Right lobe of liver (tissue), 6 donors: ENCODE measurements at places on chromosomes 2 and 18. TPM values are rescaled to one million over a fixed set of nuclear protein-coding genes. Genes with fewer than 3 reads are reported as not detected.
A peak's percentile ranks its signal among the peaks of the same experiment; 100 is the strongest.

DNA sequence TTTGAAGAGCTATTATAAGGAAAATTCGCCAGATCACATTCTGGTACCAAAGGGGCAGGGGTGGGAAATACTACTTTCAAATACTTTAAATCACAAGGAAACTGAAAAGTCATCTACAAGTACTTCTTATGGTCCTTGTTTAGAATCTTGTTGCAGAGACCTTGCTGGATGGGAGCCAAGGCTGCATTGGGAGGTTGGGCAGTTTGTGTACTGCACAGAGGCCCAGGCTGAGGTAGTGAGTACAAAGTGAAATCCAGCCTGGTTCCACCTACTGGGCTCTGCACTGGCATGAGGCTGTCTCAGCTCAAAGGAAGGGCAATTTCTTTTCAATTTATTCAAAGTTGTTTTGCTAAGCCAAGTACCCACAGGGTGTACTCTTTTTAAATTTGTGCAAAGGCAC is 140.3 kb upstream of the DLX2 start:
- DNase-seq, result no peak
- H3K27me3 ChIP-seq, result no peaks in the 10 kb centered on the region
- no peak overlapping the region for H3K27ac ChIP-seq
- no peaks in the 10 kb centered on the region for H3K4me1 ChIP-seq

GRCh38 chr2:44324971-44325426 is 36.3 kb downstream of the PREPL start:
- no peak overlapping the region for H3K27ac ChIP-seq
- H3K27me3 ChIP-seq, result no peaks in the 10 kb centered on the region
- DNase-seq, result no peak
- no peaks in the 10 kb centered on the region for H3K36me3 ChIP-seq
- no peak overlapping the region for H3K4me3 ChIP-seq

GRCh38 chr18:57110290-57110689 is 36.6 kb upstream of the BOD1L2 start:
- H3K4me1 ChIP-seq, result no peaks in the 10 kb centered on the region
- no peak overlapping the region for H3K4me3 ChIP-seq
- no peaks in the 10 kb centered on the region for H3K36me3 ChIP-seq
- no peaks in the 10 kb centered on the region for H3K27me3 ChIP-seq
- no peak for DNase-seq
- no peak overlapping the region for H3K27ac ChIP-seq

DNA sequence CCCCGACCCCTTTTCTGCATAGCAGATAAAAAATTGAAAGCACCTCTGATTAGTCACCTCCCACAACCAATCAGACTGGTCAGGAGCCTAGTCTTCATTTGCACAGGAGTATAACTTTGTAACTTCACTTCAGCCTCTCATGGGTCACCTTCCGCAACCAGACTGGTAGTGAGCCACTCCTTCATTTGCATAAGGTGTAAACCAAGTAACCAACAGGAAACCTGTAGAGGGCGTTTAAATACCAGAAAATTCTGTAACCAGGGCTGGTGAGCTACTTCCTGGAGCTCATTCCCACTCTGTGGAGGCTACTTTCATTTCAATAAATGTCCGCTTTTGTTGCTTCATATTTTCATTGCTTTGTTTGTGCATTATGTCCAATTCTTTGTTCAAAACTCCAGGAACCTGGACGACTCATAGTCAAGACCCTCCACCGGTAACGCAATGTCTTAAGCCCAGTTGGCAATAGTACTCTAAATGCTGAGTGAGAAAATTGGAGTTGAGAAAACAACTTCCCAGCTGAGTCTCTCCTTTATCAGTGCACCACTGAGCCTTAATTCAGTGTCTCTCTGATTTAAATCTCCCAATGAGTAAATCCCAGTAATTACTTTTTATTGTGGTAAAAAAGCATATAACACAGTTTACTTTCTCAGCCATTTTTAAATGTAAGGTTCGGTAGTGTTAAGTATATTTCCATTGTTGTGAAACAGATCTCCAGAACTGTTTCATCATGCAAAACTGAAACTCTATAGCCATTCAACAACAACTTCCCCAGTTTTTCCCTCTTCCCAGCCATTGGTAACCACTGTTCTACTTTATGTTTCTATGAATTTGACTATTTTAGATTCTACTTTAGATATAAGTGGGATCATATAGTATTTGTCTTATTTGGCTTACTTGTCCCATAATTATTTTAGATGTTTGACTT is 392.7 kb upstream of the SLC8A1 start:
- H3K27ac ChIP-seq, result no peak overlapping the region
- no peaks in the 10 kb centered on the region for H3K4me1 ChIP-seq
- no peaks in the 10 kb centered on the region for H3K36me3 ChIP-seq
- DNase-seq, result no peak
- H3K4me3 ChIP-seq, result no peak overlapping the region

DNA sequence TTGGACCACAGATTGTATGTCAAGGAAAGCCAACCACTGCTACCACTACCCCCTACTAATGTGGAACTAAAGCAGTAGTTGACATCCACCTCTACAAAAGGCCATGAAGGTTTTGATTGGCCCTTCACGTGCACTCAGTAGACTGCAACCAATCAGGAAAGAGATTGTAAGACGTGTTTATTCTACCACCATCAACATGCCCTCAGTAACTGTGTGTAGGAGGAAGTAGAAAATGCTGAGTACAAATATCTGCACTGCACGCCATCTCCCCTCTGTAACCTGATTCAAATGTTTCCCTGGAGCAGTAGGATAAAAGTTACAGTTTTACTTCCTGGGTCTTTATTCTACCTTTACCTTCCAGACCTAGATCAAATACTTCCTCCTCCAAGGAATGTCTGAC is 2.9 kb upstream of the CASP10 start:
- H3K4me3 ChIP-seq, result no peak overlapping the region
- no peak overlapping the region for H3K27ac ChIP-seq
- DNase-seq, result no peak
- H3K4me1 ChIP-seq, result no peaks in the 10 kb centered on the region
- no peaks in the 10 kb centered on the region for H3K27me3 ChIP-seq
- no peaks in the 10 kb centered on the region for H3K36me3 ChIP-seq

DNA sequence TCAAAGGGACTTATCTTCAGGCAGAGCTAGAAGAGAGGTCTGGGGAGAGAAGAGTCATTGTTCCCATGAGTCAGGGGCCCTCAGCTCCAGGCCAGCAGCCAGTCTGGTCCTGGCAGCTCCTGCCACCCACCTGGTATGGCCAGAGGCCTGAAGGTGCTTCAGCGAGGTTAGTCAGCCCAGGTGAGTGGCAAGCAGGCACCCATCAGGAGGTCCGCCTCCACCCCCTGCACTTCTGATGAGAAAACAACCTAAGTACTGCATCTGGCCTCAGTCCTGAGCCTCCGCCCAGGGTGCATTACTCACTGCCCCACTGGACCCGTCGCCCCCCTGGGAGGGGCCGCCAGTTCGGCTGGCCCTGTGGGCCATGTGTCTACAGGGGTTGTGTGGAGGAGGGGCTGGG is 130.2 kb downstream of the INHBB start:
- no peaks in the 10 kb centered on the region for H3K27me3 ChIP-seq
- no peak overlapping the region for H3K27ac ChIP-seq
- DNase-seq, result no peak
- H3K4me1 ChIP-seq, result peaks cover 41% of the 10 kb centered on the region
- H3K36me3 ChIP-seq, result no peaks in the 10 kb centered on the region

- no peak for DNase-seq
- H3K36me3 ChIP-seq, result no peaks in the 10 kb centered on the region
Observed at GRCh38 chr2:63755965-63756364, 85.7 kb upstream of the UGP2 start.

DNA sequence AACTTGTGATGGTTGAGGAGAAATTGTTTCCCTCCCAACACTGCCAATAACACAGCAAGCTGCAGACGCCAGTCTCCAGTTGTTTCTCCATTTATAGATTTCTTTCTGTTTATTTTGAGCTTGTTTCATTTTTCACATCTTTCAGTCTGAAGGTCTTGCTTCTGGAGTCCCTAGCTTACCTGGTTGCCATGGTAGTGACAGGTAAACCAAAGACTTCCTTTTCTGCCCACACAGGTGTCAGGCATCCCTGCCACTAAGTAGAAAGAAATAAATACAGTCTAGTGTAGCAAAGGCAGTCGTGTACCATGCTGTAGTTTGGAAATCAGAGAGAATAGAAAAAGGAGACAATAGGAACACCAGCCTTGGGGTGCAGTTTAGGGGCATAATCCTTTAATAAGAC is 82.8 kb downstream of the MARCHF4 start:
- no peaks in the 10 kb centered on the region for H3K36me3 ChIP-seq
- H3K27ac ChIP-seq, result no peak overlapping the region
- no peaks in the 10 kb centered on the region for H3K4me1 ChIP-seq
- no peaks in the 10 kb centered on the region for H3K27me3 ChIP-seq

DNA sequence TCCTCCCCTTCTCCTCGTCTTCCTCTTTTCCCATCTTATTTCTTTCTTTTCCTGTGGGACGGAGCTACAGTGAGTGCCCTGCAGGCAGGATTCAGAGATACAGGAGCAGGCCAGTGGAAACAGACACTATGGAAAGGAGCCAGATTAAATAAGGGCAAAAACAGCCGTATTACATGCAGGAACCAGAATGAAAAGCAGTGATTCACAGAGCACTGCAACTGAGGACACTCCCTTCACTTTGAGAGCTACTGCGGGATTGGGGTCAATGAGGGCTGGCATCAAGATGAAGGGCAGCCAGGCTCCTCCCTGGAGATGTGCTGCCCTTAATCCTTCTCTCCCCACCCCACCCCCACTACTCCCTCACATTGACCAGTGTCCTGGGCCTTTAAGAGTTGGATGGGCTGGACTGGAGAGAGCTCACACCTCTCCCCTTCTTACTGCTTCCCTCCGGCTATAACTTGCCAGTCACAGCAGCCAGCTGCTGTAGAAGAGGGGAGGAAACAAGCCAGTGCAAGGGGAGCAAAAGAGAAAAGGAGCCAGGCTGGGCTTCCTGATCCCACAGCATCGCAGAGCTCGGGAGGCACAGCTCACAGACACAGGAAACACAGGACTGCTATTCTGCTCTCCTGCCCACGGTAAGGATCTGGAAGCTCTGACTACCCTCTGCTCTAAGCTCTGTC is at the start of gene PLCD4:
PLCD4 (plus strand) TSS at position 464 of the 680 bp plus-strand sequence. CDS start 7,841 bp downstream, outside the sequence.
- no peaks in the 10 kb centered on the region for H3K27me3 ChIP-seq
- no peaks in the 10 kb centered on the region for H3K36me3 ChIP-seq
- no peak for DNase-seq
- peaks cover 21% of the 10 kb centered on the region for H3K4me1 ChIP-seq
- peak within 1 kb of the TSS; percentile 20 for H3K4me3 ChIP-seq
- H3K27ac ChIP-seq, result no peak within 1 kb of the TSS

Gene PRR30
- not detected for total RNA-seq

Gene SPATS2L
- 60.7 TPM for total RNA-seq
